ENCODE measurements at places on chromosomes 11 and 22.

DNA sequence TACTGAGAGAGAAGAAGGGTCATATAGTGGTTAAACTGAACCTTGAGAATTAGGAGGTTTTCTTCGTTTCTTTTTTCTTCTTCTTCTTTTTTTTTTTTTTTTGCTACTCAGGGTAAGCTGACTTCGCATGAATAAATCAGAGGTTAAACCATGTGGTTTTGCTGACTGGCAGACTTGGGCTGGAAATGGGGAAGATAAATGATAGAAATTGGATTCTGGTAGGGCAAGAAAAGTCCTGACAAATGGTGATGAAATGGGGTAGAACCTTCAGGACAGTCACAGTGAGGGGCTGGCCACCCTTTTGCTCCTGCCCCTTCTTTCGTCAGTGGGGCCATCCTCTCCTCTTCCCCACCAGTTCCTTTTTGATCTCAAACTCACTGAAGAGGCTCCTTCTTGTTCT lies 1.6 kb upstream of the SWAP70 start:
- DNase-seq, result no peak

- no peak for DNase-seq
These were observed at the start of gene DNAJB13 for GRCh38 chr11:73950869-73951710. Gene DNAJB13, plus strand, starts transcription at chr11:73951026. Its CDS starts 44 bp downstream, at chr11:73951070.

GRCh38 chr11:19323502-19323901 lies 82.8 kb upstream of the E2F8 start:
- no peak for DNase-seq

GRCh38 chr22:18000441-18001039 lies 23.8 kb downstream of the MICAL3 start:
- DNase-seq, result peak; percentile 22

DNA sequence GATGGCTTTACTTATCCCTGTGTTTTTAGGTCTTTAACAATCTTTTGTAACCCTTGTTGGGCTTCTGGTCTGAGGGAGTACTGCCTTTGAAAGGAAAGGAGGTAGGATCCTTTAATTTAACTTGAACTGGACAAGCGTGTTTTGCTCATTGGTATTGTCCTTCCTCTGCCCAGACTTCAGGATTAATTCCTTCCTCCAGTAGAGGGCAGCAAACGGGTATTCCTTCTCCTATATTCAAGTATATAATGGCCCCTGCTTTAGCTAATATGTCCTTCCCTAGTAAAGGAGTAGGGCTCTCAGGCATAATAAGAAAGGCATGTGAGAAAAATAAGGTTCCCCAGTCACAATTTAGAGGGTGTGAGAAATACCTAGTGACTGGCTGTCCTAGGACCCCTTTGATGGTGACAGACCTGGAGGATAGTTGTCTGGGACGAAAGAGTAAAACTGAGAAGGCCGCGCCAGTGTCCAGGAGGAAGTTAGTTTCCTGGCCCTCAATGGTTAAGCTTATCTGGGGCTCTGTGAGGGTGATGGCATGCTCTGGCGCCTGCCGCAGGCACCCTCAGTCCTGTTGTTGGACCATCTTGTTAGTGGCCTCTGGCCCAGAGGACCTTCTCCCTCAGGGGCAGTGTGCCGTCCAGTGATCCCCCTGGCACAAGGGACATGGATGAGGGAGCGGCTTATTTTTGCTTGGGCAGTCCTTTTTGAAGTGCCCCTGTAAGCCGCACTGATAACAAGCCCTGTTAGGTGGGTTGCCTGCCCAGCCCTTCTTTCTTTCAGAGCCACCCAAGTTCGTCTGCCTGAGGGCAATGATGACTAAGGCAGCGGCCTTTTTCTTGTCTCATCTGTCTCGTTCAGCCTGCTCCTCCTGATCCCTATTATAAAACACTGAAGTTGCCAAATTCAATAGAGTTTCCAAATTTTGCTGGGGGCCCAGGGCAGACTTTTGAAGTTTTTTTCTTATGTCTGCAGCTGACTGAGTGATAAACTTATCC lies 51.8 kb downstream of the C11orf71 start:
- peak; percentile 64 for DNase-seq

GRCh38 chr22:43825651-43826050 lies 13.5 kb upstream of the EFCAB6 start:
- no peak for DNase-seq

- no peak for DNase-seq
These were observed 112.0 kb downstream of the PLEKHA7 start for GRCh38 chr11:16902182-16902581.

GRCh38 chr11:36312611-36313472 lies 16.8 kb downstream of the PRR5L start:
- no peak for DNase-seq

DNA sequence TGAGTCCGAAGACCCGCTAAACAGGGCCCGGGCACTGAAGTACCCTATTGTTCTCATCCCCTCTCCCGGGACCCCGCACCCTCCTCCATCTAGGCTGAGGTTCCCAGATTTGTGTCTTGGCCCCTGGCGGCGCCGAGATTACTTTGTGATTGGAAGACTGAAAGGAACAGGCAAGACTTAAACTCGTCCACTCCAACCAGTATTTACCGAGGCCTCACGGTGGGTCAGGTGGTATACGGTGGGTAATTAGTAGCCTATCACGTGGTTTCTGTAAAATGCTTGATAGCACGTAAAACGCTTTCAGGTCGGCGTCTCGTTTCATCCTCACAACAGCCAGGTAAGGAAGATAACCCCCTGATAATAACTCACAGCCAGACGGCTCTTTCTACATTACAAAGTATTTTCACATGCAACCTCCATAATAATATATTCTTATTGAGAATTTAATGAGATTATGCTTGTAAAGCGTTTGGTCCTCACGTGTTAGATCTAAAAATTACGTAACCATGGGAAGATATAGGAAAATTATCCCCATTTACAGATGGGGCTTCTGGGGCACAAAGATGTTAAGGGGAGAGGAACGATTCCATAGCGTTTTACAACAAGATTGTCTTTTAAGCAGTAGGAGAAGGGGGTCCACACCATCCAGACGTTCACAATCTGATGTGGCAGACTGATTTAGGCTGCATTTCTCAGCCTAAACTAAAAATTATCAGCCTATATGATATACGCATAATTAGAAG lies 642 bp upstream of the PIK3C2A start:
- peak; percentile 32 for DNase-seq

- DNase-seq, result no peak
These were observed 13.8 kb upstream of the OR51M1 start for GRCh38 chr11:5369789-5370188.

DNA sequence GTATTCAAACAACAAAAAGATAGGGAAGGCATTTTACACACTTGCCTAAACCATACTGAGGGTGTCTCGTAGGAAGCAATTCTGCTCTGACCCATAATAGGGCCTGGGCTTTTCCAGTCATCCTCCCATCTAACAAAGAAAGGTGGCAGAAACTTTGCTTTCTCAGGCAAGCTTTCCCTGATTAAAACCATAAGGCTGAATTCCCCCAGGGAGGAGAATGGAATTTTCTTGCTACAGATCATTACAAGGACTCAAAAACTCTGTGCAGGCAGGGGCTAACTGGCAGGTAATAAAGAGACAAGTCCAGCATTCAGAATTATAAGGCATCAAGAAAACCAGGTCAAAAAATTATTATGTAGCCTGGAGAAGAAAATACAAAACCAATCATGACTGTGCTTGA lies 90.4 kb downstream of the RBFOX2 start:
- DNase-seq, result no peak

GRCh38 chr11:100294748-100295147 lies 392.3 kb upstream of the ARHGAP42 start:
- no peak for DNase-seq

- peak; percentile 25 for DNase-seq
These were observed 5.4 kb downstream of the HYOU1 start for GRCh38 chr11:119051440-119052162.

DNA sequence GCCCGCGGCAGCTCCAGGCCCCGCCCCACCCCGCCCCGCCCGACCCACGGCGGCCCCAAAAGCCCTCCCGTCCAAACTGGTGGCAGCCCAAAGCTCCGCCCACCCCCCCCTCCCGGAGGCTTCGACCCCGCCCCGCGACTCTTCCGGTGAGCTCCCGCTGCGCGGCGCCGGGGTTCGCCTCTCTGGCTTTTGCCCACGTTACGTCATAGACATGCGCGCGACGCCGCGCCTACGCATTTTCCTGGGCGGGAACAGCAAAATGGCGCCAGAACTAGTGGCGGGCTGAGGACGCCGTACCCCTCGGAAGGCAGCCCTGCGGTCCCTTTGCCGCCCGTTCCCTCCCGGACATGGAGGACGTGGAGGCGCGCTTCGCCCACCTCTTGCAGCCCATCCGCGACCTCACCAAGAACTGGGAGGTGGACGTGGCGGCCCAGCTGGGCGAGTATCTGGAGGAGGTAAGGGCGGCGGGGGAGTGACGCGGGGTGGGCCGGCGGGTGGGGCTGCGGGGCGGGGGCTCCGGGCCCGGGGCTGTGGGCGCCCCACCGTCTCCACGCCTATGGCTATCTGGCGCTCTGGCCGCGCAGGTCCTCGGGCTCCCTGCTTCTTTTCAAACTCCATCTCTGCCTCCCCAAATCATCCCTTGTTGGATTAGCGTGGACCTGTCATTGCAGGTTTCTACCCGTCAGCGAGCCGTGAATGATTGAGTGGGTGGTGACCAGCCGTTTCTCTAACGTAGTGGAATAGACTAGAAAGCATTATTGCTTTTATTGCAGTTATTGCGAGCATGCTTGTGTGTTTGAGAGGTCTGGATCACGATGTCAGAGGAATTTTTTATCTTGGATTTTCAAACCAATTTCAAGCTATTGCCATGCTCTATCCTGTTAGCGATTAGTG lies at the start of gene NCAPH2:
Gene NCAPH2, plus strand, starts transcription at position 234 of the 894 bp plus-strand sequence. Its CDS starts 114 bp downstream, at position 348.
- DNase-seq, result peak; percentile 97

GRCh38 chr11:77424644-77425043 lies 49.2 kb downstream of the PAK1 start:
- DNase-seq, result no peak

DNA sequence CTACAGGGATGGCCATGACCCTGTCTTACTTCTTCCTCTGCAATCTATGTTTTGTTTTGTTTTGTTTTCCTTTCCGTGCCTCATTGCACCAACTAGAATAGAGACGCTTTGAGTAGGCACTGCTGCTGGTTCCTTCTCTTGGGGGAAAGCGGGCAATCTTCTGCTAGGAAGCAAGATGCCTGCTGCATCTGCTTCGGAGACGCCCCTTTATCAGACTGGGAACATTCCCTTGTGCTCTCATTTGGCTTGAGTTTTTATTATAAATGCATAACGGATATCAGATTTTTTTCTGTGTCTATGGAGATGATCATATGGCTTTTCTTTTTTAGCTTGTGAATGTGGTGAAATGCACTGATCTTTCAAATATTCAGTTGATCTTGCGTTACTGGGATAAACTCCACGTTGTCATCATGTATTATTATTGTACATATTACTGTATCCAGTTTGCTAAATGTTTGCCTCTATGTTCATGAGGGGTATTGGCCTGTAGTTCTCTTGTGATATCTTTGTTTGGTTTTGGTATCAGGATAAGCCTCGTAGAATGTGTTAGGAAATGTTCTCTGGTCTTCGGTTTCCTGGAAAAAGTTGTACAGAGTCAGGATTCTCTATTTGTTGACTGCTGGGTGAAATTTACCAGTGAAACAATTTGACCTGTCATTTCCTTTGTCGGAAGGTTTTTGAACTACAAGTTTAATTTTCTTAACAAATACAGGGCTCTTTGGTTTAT lies 23.4 kb upstream of the KRTAP5-6 start:
- no peak for DNase-seq

DNA sequence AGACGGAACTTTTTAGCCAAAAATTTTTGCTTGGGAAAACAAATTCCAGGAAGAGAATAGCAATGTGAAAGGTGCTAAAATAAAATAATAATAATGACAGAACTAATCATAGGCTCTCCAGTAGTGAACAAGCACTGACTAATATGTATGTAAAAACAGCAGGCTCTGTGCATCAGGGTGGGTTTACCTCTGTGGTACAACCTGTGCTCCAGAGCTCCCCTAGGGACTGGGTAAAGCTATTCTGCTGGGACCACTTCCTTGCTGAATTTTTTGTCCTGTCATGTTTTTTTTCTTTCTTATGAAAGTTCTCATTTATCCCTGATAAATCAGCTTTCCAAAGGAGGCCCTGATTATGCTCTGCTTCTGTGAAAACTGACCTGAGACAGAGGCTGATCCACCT lies 18.8 kb downstream of the LUZP2 start:
- DNase-seq, result no peak

DNA sequence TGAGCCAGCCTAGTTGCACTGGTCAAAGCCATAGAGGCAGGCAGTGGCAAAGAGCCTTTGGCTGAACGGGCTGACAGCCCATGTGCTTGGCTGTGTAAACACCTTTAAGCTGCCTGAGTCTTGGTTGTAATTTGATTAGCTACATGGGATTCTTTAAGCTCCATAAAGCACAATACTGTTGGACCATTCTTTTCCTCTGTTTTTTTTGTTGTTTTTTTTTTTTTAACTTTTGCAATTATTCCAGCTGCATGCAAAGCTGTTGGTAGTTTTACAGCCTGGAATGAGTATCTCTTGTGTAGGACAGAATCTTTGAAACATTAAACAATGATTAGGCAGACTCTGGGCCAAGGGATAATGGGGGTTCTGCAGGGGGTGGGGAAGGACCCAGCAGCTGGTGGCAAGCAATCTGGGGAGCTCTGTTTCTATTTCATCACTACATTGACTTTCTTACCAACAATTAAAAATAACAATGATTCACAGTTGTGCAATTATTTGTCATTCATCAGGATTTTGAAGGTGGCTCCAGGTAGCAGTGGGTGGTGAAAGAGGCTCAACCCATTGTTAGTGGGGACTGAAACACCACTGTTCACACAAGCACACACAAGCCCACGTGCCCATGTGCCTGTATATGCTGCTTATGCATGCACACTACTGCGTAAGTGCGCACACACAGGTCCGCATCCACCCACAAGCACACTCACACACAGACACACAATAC lies 69.5 kb upstream of the CSNK2A3 start:
- DNase-seq, result no peak

DNA sequence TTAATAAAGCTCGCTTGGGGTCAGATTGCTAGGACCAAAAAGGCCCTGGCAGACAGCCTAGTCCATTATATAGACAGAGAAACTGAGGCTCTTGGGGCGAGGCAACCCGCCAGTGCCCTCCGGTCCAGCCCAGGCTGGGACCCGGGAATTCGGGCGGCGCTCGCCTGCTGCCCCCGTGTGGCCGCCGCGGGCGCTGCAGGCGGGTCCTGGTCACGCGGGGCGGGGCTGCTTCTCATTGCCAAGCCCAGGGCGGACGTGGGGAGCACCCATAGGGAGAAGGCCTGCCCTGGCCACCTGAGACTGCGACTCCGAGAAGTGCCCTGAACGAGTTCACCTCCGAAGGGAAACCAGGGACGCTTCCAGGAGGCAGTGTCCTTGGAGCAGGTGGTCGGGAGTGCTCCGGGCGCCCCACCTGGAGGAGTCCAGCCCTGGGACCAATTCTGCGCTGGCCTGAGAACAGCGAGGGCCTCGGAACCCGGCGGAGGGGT lies 36.0 kb upstream of the CSNK1E start:
- DNase-seq, result peak; percentile 51

DNA sequence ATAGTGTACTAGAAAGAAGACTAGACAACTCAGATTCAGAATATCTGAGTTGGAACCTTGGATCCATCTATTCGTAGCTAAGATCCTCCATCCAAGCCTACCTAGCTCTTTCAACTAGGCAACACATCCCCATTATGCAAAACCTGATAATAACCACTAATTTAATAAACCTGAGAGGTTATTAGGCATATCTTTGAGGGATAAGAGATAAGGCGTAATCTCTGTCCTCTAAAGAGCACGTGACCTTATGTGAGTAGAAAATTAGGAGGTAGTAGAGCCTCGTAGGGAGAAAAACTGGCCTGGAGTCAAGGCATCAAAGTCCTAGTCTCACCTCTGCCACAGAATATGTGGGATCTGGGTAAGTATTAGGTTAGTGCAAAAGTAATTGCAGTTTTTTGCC lies 87.8 kb downstream of the FAM168A start:
- DNase-seq, result no peak

- no peak for DNase-seq
These were observed at the start of gene APOA5 for GRCh38 chr11:116791813-116792143. Gene APOA5, minus strand, starts transcription at chr11:116791879. Its CDS starts 19 bp downstream, at chr11:116791860.
